ENCODE measurements at places on chromosomes 7 and 10. TPM values are rescaled to one million over a fixed set of nuclear protein-coding genes. Genes with fewer than 3 reads are reported as not detected.

ITIH5 gene
- total RNA-seq = not detected

LGI1 gene
- total RNA-seq = not detected

LEP gene
- total RNA-seq = not detected

PAPOLB gene
- not detected for total RNA-seq

PLOD3 gene
- 245 TPM for total RNA-seq

NIPSNAP2 gene
- total RNA-seq = 10.9 TPM

EVX1 gene
- 0.31 TPM for total RNA-seq

CHN2 gene
- 4.3 TPM for total RNA-seq

DNA sequence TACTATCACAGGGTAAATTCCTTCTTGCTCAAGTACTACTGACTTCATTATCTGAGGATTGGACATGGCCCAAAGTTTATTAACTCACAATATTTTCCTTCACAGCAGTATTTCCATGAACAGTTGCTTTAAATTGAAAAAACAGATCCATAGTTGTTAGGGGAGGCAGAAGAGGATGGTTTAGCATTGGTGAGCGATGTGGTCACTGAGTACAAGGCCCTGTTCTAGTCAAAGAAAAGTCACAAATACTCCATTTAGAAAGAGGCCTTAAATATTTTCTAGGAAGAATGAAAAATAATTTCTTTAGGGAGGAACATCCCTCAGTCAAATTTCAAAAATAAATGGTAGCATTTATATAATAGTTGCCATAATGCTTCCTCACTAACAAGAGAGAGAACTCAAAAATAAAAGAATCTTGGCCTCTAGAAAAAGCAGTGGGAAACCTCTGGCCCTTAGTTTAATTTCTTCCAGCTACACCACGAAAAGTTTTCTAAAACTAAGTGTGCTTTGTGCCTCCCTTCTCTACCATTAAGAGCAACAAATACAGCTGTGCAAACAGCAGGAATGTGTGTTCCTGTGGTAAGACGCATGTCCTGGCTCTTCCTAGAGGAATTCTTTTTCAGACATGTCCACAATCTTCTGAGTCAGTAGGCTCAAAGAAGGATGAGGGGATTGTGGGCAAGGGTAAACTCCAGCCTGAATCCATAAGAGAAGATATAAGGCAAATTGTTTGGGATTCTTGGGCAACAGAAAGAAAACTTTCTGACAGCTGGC lies 105.7 kb downstream of the HOXA1 start:
- DNase-seq = no peak

- DNase-seq = no peak
These were observed 70.2 kb upstream of the PPP2R2D start for GRCh38 chr10:131830446-131831130.

DNA sequence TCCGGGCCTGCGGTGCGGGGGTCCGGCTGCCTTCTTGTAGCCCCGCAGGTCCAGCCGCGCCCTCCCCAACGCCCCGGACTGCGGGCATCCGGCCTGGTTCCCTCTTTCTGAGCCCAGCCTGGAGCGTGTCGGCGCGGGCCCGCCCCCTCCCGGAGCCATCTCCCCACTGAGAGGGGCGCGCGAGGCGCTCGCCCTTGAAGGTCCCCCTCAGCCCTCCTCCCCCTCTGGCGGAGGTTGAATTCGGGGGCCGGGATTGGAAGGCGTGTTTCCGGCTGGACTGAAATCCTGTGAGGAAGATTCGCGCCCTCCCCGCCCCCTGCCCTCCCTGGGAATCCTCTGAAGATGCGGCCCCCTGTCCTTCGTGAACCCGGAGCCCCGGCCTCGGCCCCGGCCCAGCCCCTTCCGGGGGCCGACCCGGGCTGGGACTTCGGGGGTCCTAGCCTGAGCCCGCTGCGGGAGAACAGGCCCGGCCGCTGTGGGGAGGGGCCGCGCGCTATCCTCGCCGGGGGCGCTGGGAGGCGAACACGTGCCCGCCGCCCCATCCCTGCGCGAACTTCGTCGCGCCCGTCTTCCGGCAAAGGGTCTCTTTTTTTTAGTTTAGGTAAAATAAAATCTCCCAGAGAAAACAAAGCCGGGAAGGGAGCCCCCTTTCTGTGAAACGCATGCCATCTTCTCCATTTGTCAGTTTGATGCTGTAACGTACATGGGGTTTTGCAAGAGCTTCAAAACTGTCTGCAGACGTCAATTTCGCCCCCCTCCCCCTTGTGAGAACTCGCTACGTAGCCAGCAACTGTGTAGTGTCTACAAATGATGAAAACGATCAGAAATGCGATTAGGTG lies 636 bp downstream of the PDCD4 start:
- peak; percentile 19 for DNase-seq

DNA sequence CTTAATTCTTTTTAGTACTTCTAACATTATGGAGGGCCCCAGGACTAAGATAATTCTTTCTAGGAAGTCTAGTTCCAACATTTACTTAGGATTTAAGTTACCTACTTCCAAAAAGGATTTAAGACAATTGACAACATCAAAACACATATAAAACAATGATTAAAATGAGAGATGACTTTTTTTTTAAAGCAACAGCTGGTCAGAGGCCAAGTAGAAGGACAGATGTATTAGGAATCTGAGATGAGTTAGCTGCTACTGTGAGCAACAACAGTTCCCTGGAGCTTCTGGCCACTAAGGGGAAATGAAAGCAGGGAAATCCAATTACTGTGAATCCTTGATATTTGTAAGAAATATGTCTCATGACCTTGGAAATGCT lies 222.3 kb downstream of the PHTF2 start:
- DNase-seq = no peak

- DNase-seq = no peak
These were observed 259.1 kb upstream of the MKLN1 start for GRCh38 chr7:131068604-131069021.

GRCh38 chr10:47404446-47404845 lies 20.4 kb upstream of the ZNF488 start:
- no peak for DNase-seq

- DNase-seq = peak; percentile 83
These were observed 63.0 kb downstream of the ABRAXAS2 start for GRCh38 chr10:124864421-124865193.

DNA sequence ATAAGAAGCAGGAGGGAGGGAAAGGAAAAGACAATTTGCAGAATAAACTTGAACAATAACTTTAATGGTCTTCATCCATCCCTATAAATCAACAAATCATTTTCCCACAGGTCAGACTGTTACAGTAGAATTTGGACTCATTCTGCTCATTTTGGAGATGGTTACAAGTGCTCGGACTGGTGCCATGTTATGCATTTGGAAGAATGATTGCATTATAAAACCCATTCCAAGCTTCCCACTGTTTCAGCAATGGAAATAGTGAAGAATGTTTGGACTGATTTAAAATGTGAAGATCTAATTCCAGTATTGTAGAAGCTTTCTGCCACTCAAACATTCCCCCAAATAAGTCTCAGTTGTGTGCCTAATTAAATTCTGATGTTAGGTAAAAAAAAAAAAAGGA lies 99.7 kb upstream of the ZEB1 start:
- no peak for DNase-seq

GRCh38 chr7:47419471-47419870 lies 162.4 kb downstream of the TNS3 start:
- DNase-seq = no peak

GRCh38 chr7:88759230-88760135 lies at the start of gene ZNF804B:
TSS of gene ZNF804B (plus strand) at chr7:88759700. CDS start at chr7:88759977, 277 bp downstream.
- DNase-seq = no peak

GRCh38 chr7:16417906-16418305 lies 3.4 kb downstream of the CRPPA start:
- DNase-seq = no peak

DNA sequence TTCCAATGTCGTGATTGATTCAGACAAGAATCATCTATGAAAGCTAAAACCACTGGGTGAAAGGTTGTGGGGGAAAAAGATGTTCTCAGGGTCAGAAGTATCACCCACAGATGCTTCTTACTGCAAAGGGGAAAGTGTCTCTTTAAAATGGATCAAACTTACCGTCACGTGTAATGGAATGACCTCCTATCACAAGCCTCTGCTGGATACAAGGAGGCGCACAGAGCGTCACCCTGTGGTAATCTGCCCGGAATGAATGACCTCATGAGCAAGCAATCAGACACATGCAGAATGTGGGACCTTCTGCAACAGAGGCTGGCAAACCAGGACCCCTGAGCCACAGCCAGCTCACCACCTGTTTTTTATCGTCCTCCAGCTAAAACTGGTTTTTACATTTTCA lies 33.0 kb downstream of the WIPF3 start:
- peak; percentile 25 for DNase-seq

DNA sequence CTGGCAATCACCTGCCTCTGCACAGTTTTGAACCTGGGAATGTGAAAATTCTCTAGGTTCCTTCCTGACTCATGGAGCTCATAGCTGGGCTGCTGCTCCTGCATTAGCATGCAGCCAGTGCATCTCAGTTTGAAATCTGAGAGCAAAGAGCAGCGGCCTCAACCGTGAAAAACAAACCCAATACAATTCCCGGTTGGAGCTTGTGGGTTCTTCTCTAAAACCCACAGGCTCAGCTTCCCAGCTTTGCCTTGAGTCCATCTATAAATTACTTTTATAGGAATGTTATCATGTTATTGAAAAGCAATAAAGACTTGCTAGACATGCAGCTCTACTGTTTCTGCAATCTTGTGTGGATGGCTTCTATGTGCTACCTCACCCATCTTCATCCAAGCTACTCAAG lies 191.7 kb downstream of the CXCL12 start:
- DNase-seq = no peak

DNA sequence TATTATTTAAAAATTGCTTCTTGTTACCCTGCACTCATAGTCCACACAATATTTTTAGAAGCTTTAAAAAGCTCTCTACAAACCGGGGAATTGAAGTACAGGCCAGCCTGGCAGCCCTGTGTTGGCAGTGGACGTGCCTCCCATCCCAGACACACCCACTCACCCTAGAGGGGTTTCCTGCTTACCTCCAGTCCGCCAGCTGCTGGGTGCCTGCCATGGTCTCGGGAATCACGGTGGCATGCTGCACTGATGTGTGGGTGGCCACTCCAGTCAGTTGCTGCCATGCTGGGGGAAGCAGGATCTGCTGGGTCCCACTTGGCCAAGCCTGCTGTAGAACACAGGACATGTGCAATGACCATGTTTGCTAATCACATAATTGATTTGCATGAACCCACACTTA lies 80.4 kb downstream of the CLEC2L start:
- no peak for DNase-seq

GRCh38 chr7:107891636-107892366 lies 818 bp downstream of the DLD start:
- DNase-seq = no peak

DNA sequence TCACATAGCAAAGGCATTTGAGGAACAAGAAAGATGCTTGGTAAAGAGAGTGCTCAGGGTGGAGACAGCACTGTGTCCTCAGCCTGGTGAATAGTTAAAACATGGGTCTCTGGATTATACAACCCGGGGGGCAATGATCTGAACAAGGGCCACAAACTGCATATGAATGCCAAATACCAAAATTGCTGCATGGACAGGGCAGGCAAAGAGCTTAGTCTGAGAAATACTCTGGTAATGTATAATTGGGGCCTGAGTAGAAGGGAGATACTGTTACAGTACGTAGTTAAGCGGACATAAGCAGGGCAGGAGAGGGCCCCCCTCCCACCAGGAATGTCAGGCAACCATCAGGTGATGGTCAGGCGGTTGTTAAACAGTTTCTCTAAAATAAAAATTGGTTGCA lies 99.3 kb upstream of the CDK1 start:
- DNase-seq = no peak

- DNase-seq = no peak
These were observed 139.2 kb upstream of the NAMPT start for GRCh38 chr7:106423821-106424475.

GRCh38 chr10:72709041-72709440 lies 17.1 kb downstream of the MCU start:
- DNase-seq = no peak

DNA sequence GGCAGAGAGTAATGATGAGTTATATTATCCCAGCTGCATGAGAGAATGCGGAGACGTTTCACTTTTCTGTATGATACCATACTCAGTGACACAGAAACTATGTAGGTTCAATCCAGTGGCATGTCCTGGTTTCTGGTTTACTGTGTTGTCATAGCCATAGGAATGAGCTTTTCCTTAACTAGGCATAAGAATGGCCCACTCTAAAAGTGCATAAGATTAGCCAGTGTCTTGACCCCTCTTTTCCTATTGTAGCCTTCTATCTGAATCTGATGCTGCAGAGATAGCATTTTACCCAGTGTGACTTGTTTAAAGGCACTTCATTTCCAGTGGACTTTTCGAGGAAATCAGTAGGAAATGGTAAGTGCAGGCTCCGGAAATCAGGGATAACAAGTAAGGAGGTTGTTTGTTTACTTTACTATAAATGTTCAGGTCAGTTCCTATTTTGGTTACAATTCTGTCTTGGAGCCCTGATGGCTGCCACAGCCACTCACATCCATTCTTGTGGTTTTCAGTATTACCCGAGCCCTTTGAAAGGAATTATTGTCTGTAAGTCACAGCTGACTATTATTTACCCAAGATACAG lies 70.5 kb downstream of the SEMA3A start:
- DNase-seq = peak; percentile 61

DNA sequence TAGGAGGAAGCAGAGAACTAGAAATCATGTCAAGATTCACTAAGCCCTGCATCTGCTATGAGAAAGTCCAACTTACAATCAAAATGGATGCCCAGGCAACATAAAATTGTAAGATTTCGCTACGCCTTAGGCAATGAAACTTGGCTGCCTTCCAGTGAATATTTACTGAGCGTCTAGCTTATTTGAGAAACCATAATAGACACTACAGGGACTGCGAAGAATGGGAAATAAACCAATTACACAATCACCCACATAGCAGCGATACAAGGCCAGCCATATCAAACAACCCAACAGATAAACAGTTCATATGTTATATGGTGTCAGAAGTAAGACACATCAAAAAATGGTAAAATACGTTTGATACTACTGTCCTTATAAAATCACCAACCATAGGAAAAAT lies 545.0 kb upstream of the C7orf33 start:
- no peak for DNase-seq

- DNase-seq = peak; percentile 60
These were observed 88.2 kb downstream of the ELFN1 start for GRCh38 chr7:1758028-1758858.

GRCh38 chr10:117609095-117609795 lies 66.7 kb downstream of the EMX2 start:
- no peak for DNase-seq

DNA sequence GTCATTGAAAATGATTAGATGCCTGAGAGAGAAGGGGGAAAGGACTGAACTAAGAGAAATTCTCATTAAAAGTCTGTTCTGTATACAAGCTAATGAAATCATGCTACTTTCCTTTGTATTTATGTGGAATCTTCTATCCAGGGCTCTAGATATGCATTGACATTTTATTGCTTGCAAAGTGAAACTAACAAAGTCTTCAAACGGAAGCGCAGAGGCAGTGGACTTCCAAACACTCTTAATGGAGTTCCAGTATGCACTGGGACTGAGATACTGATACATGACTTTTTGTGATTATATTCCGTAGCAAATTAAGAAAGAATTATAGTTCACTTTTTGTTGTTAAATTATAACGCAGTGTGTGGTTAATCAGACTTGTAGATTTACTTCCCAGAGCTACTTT lies 166.8 kb upstream of the TBX20 start:
- DNase-seq = no peak
